Activated gamma-delta T cell treated with Interleukin-2 at 50 U/mL for 16 hours (primary cell): ENCODE measurements at places on chromosomes 3 and 15.

GRCh38 chr15:63555507-63555906, 41.7 kb upstream of the FBXL22 start:
- no peak for DNase-seq

DNA sequence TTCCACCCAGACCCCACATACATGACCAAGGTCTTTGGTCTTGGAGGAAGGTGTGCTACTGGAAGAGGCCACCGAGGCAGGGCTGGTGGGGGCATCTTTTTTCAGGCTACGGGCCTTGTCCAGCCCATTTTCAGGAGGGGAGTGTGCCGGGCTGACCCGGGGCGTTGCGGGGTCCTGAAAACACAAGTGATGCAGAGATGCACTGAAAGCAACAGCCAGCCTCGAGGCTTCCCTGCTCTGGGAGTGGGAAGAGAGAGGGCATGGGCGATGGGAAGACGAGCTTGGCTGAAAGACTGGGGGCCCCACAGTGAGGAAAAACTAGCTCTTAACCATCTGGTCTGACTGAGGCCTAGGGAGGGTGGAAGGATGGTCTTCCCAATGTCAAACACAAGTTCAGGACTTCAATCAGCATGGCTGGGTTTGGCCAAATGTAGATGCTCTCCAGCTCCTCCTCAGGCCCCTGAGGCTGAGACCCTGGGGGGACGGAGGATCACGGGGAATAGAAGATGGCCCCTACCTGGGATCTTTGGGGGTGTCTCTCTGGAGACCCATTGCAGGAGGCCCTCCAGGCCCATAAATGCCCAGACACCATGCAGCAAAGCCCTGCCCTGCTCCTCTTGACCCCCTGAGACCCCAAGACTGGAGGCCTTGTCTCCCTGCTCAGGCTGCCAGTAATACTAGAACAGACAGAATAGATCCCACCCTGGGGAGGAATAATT, 38.9 kb downstream of the TLE3 start:
- no peak for DNase-seq

GRCh38 chr15:60704717-60705116, 225.8 kb upstream of the ICE2 start:
- DNase-seq = no peak

DNA sequence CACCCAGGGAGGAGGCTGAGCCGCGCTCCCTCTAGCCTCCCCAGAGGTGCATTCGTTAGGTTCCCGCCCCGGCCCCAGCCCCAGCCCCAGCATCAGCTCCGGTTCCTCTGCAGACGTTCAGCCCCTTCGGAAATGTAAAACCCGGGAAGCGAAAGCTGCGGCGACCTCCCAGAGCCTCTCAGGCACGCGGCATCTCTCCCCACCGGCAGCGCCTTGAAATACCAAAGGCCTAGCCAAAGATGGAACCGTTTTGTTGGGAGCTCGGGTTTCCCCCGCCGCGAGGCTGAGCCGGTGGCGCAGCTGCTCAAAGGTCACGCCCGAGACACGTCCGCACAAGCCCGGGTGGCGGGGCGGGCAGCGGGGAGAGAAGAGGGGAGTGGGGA, 77.8 kb upstream of the HES1 start:
- DNase-seq = peak; percentile 11

- no peak for DNase-seq
Observed at GRCh38 chr3:184011230-184011876, 6.3 kb downstream of the ABCC5 start.

DNA sequence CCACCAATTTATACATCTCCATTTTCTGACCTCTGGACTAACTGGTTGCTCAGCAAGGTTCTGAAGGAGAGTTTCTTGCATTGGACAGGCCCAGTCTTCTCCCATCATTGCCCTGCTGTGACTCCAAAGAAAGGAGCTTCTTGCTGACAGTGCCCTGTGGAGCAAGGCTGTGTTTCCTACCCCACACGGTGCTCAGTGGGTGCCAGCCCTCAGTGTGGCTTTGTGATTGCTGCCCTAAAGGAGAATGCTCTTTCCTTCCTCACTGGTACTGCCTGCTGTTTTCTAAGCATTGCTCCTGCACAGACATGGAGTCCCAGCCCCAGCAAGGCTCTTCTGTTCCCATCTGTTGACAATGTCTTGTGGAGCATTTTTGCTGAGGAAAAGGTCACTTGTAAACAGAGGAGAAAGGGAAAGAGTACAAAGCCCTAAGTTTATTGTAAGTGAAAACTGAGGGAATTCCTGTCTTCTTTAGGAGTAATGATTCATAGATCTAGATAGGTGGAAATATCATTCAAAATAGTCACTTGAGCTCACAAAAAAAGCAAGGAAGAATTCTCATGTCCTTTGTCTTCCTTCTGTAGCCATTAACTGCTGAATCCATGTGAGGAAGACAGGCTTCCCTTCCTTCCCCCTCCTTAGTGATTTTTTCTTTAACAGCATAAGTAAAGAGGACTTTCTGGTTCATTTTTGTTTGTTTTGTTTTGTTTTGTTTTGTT, 62.9 kb downstream of the HMG20A start:
- DNase-seq = no peak

DNA sequence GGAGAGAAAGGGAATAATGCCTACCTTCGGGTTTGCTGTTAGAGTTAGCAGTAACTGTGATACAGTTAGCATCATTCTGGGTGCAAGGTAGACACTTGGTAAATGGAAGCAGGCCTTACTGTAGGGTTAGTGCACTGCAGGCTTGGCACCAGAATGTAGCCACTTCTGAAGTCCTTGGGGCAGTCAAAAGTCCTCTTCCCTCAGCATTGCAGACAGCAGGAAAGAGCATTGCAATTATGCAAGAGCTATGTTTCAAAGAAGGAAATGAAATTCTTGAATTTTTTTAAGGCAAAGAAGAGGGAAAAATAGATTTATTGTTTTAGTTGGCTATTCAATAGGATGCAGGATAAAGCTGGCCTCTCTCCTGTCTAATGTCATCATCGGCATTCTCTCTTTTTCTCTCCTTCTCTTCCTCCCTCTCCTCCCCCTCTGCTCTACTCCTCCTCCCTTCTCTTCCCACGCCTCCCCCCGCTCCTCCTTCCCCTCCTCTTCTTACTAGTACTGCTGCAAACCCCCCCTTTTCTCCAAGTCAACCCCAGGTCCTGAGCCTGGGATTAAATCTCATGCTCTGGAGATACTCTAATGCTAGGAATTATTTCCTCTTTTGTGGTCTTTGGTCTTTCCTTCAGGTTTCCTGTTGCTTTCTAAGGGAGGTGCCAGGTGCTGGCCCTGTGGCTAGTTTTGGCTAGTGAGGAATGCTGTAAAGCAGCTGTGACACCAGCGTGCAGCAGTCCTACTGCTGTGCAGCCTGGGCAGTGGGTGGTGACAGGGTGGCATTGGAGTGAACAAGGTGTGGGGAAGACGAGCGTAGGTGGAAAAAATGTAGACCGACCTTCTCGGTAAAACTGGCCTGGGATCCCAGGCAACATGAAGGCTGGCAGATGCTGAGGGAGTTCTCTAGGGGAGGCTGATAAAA, 21.7 kb downstream of the EEFSEC start:
- DNase-seq = no peak

DNA sequence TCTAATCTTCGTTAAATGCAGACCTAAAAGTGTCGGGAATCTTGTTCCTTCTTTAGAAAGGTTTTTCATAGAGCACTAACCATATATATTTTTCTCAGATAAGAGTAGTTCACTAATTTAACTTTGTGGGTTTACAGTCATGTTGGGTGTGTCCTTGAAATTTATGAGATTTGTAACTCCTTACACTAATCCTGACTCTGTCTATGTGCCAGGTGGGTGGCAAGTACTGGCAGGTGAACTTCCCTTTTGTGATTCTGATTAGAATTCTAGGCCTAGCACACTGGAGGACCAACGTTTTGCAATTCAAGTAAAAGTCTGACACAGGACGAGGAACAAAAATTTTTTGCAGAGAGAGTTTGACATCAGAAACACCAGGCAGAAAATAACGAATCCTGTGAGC, 220.1 kb downstream of the P3H2 start:
- no peak for DNase-seq

DNA sequence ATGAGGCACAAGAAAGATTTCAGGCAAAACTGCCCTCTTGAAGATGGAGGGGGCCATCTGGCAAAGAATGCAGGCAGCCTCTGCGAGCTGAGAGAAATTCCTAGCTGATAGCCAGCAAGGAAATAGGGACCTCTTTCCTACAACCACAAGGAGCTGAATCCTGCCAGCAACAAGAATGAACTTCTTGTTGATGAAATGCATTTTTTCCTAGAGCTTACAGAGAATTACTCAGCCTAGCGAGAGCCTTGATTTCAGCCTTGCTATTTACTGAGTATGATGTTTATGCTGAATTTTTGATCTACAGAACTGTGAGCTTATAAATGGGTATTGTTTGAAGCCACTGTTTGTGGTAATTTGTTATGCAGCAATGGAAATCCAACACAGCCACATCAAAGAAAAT, 148.5 kb upstream of the NAALADL2 start:
- no peak for DNase-seq

- DNase-seq = no peak
Observed at GRCh38 chr3:156135921-156136638, 15.7 kb downstream of the KCNAB1 start.

DNA sequence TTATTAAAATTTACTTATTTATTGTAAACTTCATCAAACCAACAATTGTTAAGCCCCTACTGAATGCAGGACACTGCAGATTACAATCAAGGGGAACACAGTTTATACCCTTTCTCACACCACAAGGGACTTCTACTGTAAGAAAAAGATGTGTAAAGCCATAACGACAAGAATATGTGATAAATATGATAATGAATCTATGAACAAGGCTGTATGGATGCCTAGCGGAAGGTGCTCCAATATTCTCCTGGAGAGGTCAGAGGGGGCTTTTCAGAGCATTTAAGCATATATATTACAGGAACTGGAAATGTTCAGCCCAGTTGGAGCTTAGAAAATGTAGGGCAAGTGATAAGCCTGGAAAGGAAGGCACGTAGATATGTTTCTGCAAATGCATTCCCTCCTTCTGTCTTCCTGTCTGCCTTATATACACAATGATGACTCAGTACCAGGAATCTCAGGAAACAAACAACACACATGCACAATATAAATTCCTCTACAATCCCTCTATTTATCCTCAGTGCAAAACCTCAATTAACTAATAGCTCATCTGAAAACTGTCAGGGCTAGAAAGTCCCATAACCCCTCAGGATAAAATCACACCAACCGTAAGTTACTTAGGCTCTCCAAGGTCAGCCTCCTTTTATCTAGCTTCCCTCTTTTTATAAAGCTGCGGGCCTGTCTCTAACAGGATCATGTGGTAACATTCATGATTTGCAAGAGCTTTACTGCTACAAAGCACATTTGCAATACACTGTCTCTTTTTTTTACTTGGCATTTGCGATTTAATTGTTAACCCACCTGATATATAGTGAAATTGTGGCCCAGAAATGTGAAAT, 393.1 kb downstream of the LPP start:
- no peak for DNase-seq

DNA sequence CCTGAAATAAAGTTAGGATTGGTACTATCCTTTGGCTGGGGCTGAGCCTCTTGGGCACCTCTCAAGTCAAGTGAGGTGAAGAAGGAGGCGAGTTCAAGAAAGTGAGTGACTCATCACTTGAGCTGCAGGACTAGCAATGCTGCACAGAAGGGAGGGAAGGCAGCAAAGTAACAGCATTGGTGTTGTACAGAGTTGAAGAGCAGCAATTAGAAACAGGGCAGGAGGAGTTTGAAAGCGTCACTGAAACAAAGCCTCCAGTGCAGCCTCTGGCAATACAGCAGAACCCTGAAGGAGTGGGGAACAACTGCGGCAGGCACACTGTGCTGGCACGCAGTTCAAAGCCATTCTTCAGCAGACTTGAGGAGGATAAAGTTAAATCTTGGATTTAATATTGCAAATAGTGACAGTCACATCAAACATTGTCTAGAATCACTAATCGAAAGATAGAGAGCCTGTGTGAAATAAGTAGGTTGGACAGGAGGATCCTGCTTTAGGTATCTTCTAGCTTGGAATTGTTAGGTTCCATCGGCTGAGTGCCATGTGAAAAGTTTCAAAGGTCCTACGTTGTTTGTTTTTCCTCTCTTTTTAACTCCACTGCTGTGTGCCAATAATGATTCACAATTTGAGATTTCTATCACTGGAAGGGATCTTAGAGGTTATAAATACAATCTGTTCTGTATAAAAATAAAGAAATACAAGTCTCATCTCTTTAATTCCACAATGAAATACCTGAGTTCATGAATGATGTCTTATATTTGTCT, 479.8 kb downstream of the NAALADL2 start:
- no peak for DNase-seq

GRCh38 chr15:52922871-52923270, 132.7 kb upstream of the ONECUT1 start:
- no peak for DNase-seq

- DNase-seq = no peak
Observed at GRCh38 chr3:72520690-72521308, 327.4 kb downstream of the SHQ1 start.

- no peak for DNase-seq
Observed at GRCh38 chr3:196177567-196177966, 33.6 kb downstream of the ZDHHC19 start.

DNA sequence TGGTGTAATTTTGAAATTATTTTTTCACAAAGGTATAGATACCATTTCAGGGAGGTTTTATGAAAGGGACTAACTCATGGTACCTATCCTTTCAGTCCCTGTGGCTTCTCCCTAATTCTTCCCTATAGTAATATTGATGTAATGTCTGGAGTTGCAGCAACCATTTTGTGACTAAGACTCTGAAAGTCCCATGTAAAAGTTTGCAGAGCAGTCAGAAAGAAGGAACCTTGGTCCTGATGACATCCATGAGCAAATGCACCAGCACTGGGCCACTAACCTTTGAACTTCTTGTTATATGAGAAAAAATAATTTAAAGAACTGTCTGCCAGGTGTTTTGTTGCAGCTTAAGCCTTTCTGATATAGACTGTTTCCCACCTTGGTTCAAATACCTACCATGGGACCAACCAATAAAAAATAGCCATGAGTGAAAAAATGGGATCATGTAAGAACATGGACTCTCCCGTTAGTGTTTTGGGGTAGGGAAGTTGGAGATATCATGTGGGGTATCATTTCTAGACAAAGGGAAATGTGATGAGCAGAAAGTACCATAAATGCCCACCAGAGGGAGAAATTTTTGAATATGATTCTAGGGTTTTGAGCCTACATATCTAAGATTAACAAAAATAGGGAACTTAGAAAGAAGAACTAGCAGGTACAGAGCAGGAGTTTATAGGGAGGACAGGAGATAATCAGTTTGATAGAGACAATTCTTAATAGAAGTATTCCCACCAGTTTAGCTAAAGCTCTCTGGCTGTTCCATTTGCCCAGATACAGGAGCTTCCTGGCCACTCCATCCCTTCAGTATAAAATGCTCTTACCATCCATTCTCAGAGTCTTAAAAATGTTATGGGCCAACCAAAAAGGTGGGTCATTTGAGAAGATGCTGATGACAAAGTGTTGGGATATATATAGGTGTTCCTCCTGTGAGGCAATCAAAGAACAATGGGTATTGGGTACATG, 3.4 kb upstream of the CPOX start:
- DNase-seq = no peak

DNA sequence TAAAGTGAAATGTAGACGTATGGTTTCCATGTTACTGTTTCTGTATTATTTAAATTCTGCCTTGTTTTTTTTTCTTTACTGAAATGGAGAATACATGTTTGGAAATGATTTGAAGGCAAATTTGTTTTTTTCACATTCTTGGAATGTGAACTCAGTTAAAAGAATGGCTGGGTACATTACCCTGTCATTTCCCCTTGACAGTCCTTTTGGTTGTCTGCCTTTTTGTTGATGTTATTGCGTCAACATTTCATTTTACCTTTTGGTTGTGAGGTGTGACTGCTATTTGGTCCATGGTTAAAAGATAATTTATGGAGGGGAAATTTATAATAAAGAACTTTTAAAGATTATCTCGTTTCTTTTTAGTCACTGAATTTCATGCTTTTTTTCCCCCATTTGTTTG, 3.2 kb upstream of the GPR171 start:
- DNase-seq = no peak
